ENCODE measurements at places on chromosomes 5 and 9. TPM values are rescaled to one million over a fixed set of nuclear protein-coding genes. Genes with fewer than 3 reads are reported as not detected.

The OR13C9 gene
- not detected for total RNA-seq

The HAVCR2 gene
- not detected for total RNA-seq

The ABO gene
- total RNA-seq: not detected

The OBP2B gene
- total RNA-seq: not detected
